A375 (cell line): ENCODE measurements at places on chromosomes 4 and X. TPM values are rescaled to one million over a fixed set of nuclear protein-coding genes. Genes with fewer than 3 reads are reported as not detected.

Gene CXorf51A
- total RNA-seq: not detected in 2 replicates

Gene SLAIN2
- 13.5 and 21.5 TPM in 2 replicates for total RNA-seq

Gene FAM236C
- total RNA-seq: not detected in 2 replicates

Gene CITED1
- total RNA-seq: 3.8 and 4.7 TPM in 2 replicates

Gene GPR101
- total RNA-seq: not detected in 2 replicates

Gene MAGEA2B
- total RNA-seq: 45.3 and 46.0 TPM in 2 replicates

Gene ART3
- 6.2 and 13.7 TPM in 2 replicates for total RNA-seq

Gene ADAM29
- not detected in 2 replicates for total RNA-seq

Gene ARHGEF38
- not detected in 2 replicates for total RNA-seq

Gene FAM156A
- total RNA-seq: 7.5 and 16.4 TPM in 2 replicates

Gene CFAP99
- not detected in 2 replicates for total RNA-seq

Gene GJB1
- total RNA-seq: 4.5 and 5.7 TPM in 2 replicates

Gene RAB28
- 12.8 and 19.2 TPM in 2 replicates for total RNA-seq

Gene AKAP14
- total RNA-seq: not detected in 2 replicates

Gene DDX53
- total RNA-seq: not detected in 2 replicates

Gene MSX1
- total RNA-seq: 15.8 and 16.7 TPM in 2 replicates

Gene RAPGEF2
- 28.6 and 31.4 TPM in 2 replicates for total RNA-seq

Gene XAGE1A
- total RNA-seq: 215 and 216 TPM in 2 replicates

Gene NUP62CL
- not detected in 2 replicates for total RNA-seq

Gene TMEM129
- 41.4 and 51.4 TPM in 2 replicates for total RNA-seq

Gene RAB41
- not detected in 2 replicates for total RNA-seq

Gene KIT
- total RNA-seq: not detected in 2 replicates

Gene CENPVL3
- total RNA-seq: 0.08 TPM in 1 of 2 replicates, not detected in the other

Gene LDB2
- total RNA-seq: not detected in 2 replicates

Gene CSAG1
- 60.4 and 67.0 TPM in 2 replicates for total RNA-seq

Gene PABPC4L
- 0.90 and 1.1 TPM in 2 replicates for total RNA-seq
